ENCODE measurements at places on chromosomes 13 and 19. TPM values are rescaled to one million over a fixed set of nuclear protein-coding genes. Genes with fewer than 3 reads are reported as not detected.

- no peak for DNase-seq
- H3K36me3 ChIP-seq, result no peaks in the 10 kb centered on the region
- no peak overlapping the region for H3K4me3 ChIP-seq
- H3K27me3 ChIP-seq, result no peaks in the 10 kb centered on the region
These were observed 333.9 kb downstream of the RFC3 start for GRCh38 chr13:34151885-34152284.

GRCh38 chr19:10568062-10568825 is 535 bp downstream of the CDKN2D start:
- peak overlapping the region; percentile 69 for H3K27ac ChIP-seq
- H3K4me3 ChIP-seq, result peak overlapping the region; percentile 47
- no peaks in the 10 kb centered on the region for H3K36me3 ChIP-seq
- no peaks in the 10 kb centered on the region for H3K27me3 ChIP-seq

- H3K4me1 ChIP-seq, result no peaks in the 10 kb centered on the region
- H3K4me3 ChIP-seq, result no peak overlapping the region
- no peaks in the 10 kb centered on the region for H3K36me3 ChIP-seq
These were observed 272.2 kb upstream of the KLF12 start for GRCh38 chr13:74406420-74406819.

- DNase-seq, result peak; percentile 42
- peaks cover 12% of the 10 kb centered on the region for H3K27me3 ChIP-seq
- H3K4me3 ChIP-seq, result no peak overlapping the region
- H3K27ac ChIP-seq, result no peak overlapping the region
- H3K4me1 ChIP-seq, result no peaks in the 10 kb centered on the region
- no peaks in the 10 kb centered on the region for H3K36me3 ChIP-seq
These were observed 3.2 kb upstream of the PLPP2 start for GRCh38 chr19:294341-294945.

GRCh38 chr13:39350461-39350881 is 252.5 kb downstream of the LHFPL6 start:
- H3K27ac ChIP-seq, result no peak overlapping the region
- DNase-seq, result no peak
- no peak overlapping the region for H3K4me3 ChIP-seq
- H3K4me1 ChIP-seq, result no peaks in the 10 kb centered on the region

Gene TDRD12
- 0.38 TPM for total RNA-seq

Gene ZNF415
- 12.0 TPM for total RNA-seq
